ENCODE measurements at places on chromosomes 2 and 18.
A peak's percentile ranks its signal among the peaks of the same experiment; 100 is the strongest.

GRCh38 chr2:118223992-118224894 is 136.0 kb downstream of the INSIG2 start:
- DNase-seq = peak; percentile 60

- DNase-seq = no peak
These were observed 65.2 kb downstream of the SOCS6 start for GRCh38 chr18:70354080-70354479.

DNA sequence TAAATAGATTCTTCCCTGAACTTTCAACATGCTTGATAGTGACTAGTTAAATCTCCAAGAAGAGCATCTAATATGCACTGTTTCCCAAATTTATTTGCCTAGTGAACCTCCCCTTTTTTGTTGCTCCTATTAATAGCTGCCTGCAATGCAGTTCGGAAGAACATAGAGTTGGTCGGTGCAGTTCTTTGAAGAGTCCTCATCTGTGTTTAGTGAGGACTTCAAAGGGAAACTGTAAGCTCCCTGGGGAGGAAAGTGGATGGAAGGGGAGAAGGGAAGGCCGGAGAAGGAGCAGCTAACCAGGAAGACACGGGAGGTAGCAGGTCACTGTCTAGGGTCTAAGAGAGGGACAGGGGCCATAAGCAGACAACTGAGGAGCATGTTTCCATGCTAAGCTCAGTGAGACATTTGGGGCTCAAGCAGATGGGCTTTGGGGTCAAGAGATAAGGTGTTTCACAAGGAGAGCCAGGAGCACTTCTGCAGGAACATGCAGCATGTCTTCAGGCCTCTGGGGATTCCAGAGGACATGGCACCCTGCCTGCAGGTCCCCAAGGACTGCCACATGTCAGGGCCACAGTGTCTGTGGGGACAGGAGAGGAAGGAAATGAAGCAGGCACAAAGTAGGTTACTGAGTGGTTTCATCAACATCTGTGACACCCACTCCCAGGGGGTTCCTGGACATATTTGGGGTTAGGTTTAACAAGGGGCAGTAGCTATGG is 48.7 kb upstream of the ANXA4 start:
- no peak for DNase-seq

DNA sequence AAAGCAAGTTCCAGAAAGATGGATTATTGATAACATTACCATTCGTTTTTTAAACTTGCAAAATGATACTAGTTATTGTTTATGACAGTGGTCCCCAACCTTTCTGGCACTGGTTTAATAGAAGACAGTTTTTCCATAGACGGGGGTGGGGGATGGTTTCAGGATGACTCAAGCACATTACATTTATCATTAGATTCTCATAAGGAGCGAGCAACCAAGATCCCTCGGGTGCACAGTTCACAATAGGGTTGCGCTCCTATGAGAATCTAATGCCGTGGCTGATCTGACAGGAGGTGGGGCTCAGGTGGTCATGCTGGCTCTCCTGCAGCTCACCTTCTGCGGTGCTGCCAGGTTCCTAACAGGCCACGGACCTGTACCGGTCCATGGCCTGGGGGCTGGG is 86.2 kb downstream of the BCL2 start:
- DNase-seq = no peak

GRCh38 chr2:167293943-167294775 is 405.9 kb downstream of the XIRP2 start:
- DNase-seq = peak; percentile 39
